ENCODE measurements at places on chromosomes 3 and 15.

DNA sequence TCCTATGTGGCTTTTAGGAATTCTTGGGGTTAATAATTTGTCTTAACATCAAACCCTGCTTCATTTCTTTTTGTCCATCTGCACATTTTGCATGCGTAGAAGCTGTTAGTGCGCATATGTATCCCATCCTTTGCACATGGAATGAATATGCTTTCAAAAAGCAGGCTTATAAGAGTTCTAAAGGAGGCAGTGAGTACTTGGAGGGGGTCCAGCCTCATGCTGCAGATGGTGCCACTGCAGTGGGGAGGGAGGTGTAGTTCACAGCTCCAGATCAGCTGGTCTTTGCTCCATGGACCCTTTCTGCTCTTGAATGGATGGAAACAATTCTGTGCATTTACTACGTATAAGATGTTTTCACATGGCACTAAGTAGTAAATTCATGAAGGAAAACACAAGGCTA, 20.7 kb upstream of the SSR3 start:
- H3K27ac ChIP-seq: no peak overlapping the region
- no peaks in the 10 kb centered on the region for H3K4me1 ChIP-seq
- H3K36me3 ChIP-seq: no peaks in the 10 kb centered on the region
- H3K27me3 ChIP-seq: no peaks in the 10 kb centered on the region
- no peak overlapping the region for H3K4me3 ChIP-seq

DNA sequence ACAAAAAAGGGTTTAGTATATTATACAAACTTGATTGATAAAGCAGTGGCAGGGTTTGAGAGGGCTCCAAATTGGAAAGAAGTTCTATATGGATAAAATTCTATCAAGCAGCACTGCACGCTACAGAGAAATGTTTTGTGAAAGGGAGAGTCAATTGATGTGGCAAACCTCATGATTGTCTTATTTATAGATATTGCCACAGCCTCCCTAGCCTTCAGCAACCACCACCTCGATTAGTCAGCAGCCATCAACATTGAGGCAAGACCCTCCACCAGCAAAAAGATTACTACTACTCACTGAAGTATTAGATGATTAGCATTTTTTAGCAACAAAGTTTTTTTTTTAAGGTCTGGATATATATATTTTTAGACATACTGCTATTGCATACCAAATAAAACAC, 296.7 kb downstream of the CHST2 start:
- no peaks in the 10 kb centered on the region for H3K27me3 ChIP-seq
- no peaks in the 10 kb centered on the region for H3K4me1 ChIP-seq

DNA sequence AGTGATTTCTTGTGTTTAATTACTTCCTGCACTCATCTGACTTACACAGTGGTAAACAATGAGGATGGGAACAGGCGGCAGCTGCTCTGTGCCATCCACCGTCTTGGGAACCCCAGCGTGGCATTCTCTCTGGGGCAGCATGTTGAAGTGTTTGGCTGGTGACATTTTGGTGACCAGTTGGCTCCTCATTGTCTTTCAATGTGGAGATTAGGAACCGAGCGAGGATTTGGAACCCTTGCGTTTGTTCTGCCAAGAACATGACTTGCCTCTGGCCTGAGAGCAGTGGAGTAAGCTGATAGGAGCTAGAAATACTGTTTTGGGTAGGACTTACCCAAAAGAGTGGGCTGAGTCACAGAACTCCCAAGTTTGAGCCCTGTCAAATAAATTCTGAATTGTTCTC, 88.8 kb downstream of the IGF1R start:
- no peaks in the 10 kb centered on the region for H3K27me3 ChIP-seq
- H3K4me3 ChIP-seq: no peak overlapping the region
- H3K4me1 ChIP-seq: peaks cover 18% of the 10 kb centered on the region
- DNase-seq: no peak

GRCh38 chr3:18223974-18224373, 201.2 kb downstream of the SATB1 start:
- H3K4me3 ChIP-seq: no peak overlapping the region
- no peaks in the 10 kb centered on the region for H3K4me1 ChIP-seq
- no peak overlapping the region for H3K27ac ChIP-seq
- H3K27me3 ChIP-seq: no peaks in the 10 kb centered on the region
- DNase-seq: no peak
- no peaks in the 10 kb centered on the region for H3K36me3 ChIP-seq

- H3K27ac ChIP-seq: no peak overlapping the region
- no peaks in the 10 kb centered on the region for H3K4me1 ChIP-seq
- no peak for DNase-seq
- no peaks in the 10 kb centered on the region for H3K27me3 ChIP-seq
- H3K36me3 ChIP-seq: no peaks in the 10 kb centered on the region
Measured at GRCh38 chr3:56424336-56424735, 43.9 kb downstream of the ERC2 start.

- no peaks in the 10 kb centered on the region for H3K4me1 ChIP-seq
- H3K4me3 ChIP-seq: no peak overlapping the region
- no peak overlapping the region for H3K27ac ChIP-seq
- H3K27me3 ChIP-seq: no peaks in the 10 kb centered on the region
- no peak for DNase-seq
Measured at GRCh38 chr3:116000311-116000710, 377.0 kb downstream of the GAP43 start.

GRCh38 chr3:71247221-71247957, 336.1 kb downstream of the FOXP1 start:
- no peaks in the 10 kb centered on the region for H3K27me3 ChIP-seq
- H3K36me3 ChIP-seq: no peaks in the 10 kb centered on the region
- no peak overlapping the region for H3K4me3 ChIP-seq
- peaks cover 16% of the 10 kb centered on the region for H3K4me1 ChIP-seq
- DNase-seq: no peak

DNA sequence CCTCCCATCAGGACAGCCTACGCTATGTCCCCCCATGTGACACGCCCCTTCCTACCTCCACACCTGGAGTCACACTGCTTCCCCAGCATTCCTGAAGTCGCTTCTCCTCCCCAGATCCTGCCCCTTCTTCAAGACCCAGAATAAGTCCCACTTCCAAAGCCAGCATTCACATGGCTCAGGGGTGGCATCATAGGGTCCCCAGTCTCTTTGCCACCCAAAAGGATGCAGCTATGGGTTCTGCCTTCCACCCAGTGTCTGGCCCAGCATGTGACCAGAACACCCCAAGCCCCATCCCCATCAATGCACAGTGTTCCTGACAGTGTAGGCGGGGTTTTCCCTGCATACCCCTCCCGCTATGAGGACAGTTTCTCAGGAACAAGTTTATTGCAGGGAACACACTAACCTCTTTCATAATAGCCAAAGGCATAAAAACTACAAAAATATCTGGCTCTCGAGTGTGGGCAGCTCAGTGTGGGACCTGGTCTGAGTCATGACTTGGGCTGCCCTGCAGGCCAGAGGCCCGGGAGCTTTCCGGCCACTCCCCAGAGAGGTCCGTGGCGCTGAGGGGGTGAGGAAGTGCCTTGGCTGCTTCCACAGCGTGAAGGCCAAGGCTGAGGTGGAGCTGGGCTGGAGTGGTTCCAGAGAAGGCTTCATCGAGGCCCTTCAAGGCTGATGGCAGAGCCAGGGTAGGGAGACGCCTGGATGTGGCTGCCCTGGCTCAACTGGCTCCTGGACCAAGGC, 5.8 kb downstream of the ISLR start:
- DNase-seq: peak; percentile 69
- peaks cover 11% of the 10 kb centered on the region for H3K4me1 ChIP-seq
- no peaks in the 10 kb centered on the region for H3K36me3 ChIP-seq
- H3K4me3 ChIP-seq: no peak overlapping the region
- no peaks in the 10 kb centered on the region for H3K27me3 ChIP-seq

DNA sequence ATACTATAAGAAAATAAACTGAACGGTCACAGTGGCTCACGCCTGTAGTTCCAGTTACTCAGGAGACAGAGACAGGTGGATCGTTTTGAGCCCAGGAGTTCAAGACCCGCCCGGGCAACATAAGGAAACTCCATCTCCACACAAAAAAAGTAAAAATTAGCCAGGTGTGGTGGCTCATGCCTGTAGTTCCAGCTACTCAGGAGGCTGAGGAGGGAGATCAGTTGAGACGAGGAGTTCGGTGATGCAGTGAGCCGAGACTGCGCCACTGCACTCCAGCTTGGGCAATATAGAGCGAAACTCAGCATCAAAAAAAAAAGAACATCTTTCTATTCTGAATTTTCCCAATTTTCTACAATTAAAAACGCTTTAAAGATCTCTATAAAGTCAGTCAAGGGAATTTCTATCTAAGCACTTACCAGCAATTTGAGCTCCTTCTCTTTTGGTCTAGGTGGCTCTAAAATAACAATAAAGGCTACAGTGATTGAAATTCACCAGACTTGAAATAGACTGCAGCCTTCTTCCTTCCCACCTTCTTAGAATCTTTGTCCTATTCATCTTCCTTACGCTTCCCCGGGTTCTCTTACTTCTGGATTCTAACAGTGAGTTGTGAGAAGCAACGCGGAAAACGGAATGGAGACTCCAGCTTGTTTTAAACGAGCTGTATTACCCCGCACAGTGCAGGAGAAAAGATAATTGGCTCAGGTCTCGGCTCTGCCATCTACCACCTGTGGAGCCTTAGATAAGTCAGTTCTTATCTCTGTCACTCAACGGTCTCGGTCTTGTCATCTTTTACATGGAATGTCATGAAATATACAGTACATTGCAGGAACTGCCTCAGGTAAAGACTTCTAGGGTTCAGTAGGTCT, 812 bp upstream of the SEC62 start:
- peak overlapping the region; percentile 78 for H3K4me3 ChIP-seq
- H3K4me1 ChIP-seq: peaks cover 36% of the 10 kb centered on the region
- H3K27ac ChIP-seq: peak overlapping the region; percentile 94
